CD4-positive, alpha-beta T cell treated with Interleukin-17A for 1 hour (primary cell): ENCODE measurements at places on chromosomes 1 and 21.

- DNase-seq = no peak
These were observed 14.5 kb downstream of the KIAA0040 start for GRCh38 chr1:175178056-175178455.

DNA sequence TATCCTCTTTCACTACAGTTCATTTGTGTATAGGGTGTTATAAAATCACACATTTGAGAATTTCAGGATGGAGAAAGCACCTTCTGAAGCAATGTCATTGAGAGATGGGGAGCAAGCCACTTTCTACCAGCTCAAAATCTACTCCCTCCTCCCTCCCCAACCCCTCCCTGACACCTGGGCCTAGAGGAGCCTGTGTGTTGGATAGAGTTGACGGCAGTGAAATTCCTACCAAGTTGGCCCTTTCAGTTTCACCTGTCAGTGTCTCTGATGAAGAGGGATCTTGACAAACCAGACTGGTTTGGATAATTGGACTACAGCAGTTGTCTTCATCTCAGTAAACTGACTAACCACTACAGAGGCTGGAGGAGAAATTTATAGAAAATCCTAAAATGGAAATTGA, 125.0 kb upstream of the HOOK1 start:
- DNase-seq = no peak

DNA sequence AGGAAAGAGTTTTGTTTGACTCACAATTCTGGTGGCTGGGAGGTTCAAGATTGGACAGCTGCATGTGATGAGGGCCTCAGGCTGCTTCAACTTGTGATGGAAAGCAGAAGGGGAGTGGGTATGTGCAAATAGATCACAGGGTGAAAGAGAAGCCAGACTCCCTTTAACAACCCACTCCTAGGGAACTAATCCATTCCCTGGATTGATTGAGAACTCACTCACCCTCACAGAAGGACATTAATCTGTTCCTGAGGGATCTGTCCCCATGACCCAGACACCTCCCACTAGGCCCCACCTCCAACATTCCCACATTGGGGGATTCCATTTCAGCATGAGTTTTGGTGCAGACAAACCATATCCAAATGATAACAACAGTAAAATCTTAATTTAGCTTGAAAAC, 25.6 kb downstream of the UBE2T start:
- DNase-seq = no peak

- no peak for DNase-seq
These were observed 125.8 kb downstream of the PCBP3 start for GRCh38 chr21:45769294-45769693.

- DNase-seq = no peak
These were observed 37.5 kb upstream of the KCTD3 start for GRCh38 chr1:215529571-215529970.

- no peak for DNase-seq
These were observed 425.5 kb downstream of the NUF2 start for GRCh38 chr1:163747261-163747660.
